ENCODE measurements at places on chromosomes 7 and 10.

DNA sequence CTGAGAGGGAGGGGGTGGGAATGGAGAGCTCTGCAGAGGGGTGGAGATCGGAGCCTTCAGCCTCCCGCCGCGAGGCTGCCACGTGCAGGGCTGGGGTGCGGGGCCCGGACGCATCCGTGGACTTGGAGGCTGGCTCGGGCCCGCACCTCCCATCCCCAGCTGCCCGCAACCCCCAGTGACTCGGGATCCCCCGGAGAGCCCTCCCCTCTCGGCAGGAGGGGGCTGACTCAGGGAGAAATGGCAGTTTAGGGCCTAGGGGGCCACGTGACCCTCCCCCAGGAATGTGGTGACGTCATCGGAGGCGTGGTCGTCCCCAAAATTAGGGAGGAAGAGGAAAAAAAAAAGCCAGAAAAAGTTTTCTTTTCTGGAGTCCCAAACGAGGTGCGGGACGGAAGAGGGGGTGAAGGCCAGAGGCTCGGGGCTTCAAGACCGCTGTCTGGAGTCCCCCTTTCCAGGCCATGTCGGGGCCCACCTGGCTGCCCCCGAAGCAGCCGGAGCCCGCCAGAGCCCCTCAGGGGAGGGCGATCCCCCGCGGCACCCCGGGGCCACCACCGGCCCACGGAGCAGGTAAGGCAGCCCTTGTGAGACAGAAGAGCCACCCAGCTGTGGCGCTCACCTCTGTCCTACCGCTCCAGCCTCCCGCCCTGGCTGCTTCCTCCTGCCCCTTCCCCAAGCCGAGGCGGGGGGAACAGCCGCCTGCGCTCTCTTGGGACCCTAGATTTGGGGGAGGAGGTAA lies at the start of gene TRIP6:
Gene TRIP6 (plus strand): TSS at position 348 of the 736 bp plus-strand sequence. CDS start 111 bp downstream, at position 459.
- peak; percentile 23 for DNase-seq

GRCh38 chr7:150745086-150745485 lies 7.9 kb downstream of the GIMAP5 start:
- DNase-seq: no peak

DNA sequence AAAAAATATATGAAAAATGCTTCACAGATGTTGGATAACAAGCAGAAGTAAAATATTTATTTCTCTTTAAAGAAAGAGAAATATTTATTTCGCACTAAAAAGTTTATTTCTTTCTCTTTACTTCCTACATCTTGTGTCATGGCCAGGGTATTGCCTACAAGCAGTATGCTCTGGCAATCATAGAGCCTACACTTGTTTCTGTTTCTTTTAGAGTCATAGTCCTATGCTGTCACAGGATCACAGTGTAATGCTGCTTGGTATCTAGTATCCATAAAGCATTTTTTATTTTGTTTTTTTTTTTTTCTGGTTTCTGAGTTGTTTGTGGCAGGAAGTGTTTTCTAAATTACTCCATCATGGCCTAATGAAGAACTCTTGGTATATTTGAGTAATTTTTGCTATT lies 116.0 kb downstream of the ATRNL1 start:
- DNase-seq: no peak

- DNase-seq: no peak
These were observed 20.7 kb downstream of the CCDC3 start for GRCh38 chr10:12980713-12981306.

GRCh38 chr7:99642027-99642426 lies 25.3 kb downstream of the ZSCAN25 start:
- no peak for DNase-seq

DNA sequence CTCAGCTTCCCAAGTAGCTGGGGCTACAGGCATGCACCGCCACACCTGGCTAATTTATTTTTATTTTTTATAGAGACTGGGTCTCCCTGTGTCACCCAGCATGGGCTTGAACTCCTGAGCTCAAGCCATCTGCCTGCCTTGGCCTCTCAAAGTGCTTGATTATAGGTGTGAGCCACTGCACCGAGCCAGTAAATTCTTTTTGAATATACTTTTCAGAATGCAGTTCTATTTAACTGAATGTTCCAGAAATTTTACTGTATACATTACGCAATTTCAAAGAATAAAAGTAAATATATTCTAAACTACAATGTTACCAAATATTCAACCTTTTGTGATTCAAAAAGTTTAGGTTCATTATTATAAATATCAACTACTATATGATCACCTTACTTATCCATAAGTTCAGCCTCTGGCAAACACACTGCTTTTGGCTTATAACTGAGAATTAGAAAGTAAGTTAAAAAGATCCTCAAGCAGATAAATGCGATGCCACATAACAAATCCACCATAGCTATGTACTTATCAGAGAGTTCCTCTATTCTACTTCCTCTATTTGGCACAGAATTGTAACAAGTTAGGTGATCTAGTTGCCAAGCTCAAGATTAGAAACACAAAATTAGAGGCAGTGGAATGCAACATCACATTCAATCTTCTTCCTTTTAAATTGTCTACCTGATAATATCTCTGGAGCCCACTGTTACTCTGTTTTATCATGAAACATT lies 118.2 kb downstream of the ANK3 start:
- DNase-seq: no peak

DNA sequence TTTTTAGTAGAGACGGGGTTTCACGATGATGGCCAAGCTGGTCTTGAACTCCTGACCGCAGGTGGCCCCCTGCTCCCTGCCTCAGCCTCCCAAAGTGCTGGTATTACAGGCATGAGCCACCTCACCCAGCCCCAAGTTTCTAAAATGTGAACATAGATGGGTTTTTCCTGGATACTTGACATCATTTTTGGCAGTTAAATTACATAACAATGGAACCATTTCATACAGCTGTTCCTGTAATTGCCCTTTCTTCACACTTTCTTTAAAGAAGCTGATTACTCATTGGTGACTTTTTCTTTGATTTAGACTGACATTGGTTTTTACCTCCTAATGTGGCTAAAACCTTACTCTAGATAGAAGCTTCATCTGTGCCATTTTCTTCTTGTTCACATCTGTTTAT lies 5.9 kb downstream of the ZKSCAN1 start:
- no peak for DNase-seq

DNA sequence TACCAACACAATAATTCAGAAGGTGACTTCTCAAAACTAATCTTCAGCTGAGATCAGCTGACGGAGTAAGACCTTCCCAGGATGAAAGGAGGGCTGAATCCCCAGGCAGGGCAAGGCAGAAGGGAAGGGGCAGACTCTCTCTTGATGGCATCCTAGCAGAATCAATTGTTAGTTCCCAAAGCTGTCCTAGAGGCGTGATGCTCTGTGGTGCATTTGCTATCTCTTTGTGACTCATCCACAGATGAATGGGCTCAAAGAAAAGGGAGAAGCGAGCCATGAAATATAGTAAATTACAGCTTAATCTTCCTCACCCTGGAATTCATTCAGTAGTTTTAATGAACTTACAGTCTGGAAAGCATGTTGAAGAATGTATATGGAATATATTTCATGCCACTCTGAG lies 37.2 kb downstream of the PDE1C start:
- no peak for DNase-seq

DNA sequence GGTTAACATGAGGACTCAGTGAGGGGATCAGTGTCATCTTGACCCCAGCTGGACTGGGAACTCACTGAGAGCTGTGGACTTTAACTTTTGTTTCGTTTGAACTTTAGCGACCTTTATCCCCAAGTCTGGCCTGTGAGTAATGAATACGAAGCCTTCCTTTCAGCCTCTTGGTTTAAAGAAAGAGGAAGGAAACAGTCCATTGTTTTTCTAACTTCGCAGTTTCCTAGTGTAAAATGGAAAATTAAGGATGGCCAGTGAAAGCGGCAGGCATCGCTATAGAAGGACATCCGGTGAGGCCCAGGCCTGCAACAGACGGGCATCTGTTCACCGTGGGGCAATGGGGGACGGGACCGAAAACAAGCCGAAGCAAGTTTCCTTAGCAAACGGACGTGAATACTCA lies 44.1 kb upstream of the ADO start:
- no peak for DNase-seq

DNA sequence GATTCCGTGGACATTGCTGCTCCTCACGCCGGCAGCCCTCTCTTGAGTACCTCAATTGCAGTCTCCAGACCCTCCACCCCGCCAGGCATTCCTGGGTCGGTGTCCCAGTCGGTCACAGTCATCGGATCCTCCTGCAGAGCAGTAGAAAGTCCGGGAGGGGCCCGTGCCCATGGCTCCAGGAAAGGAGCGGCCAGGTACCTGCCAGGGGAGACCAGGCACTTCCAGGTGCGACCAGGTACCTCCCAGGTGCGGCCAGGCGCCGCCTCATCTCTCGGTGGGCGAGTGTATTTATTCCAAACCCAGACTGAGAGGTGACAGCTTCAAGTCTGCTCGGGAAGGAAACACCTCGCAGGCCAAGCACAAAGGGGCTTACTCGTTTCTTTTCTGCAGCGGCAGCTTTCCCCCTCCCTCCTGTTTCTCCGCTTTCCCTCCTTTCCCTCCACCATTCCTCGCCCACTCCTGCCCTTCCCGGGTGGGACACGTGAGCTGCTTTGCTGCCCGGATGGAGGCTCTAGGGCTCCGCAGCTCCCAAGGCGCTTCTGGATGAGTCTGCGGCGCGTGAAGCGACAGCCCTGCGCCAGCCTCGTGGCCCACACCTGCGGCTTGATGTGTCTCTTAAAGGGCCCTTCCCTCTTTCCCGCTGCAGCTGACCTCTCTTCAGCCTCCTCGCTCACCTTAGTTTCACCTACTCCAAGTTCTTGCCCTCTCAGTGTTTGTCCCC lies 39.4 kb upstream of the AGK start:
- no peak for DNase-seq

DNA sequence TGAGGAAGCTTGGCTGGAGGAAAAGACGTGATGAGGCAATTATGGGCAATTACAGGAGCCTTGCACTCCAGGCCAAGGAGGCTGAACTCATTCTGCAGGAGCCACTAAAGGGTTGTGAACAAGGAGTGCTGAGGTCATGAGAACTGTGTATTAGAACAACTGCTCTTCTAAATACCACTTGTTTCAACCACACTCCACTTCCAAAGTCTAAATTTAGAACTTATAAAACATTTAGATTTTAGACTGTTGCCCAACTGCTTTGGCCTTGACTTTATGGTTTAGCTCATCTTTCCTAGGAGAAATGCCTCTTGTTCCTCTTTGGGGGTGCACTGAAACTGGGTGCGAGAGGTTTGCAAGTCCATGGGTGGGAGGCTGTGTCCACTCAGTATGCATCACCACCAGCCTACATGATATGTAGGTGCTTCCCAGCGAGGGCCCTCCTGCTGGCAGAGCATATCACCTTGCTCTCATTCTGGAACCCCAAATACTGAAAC lies 199.7 kb upstream of the AOAH start:
- DNase-seq: no peak

DNA sequence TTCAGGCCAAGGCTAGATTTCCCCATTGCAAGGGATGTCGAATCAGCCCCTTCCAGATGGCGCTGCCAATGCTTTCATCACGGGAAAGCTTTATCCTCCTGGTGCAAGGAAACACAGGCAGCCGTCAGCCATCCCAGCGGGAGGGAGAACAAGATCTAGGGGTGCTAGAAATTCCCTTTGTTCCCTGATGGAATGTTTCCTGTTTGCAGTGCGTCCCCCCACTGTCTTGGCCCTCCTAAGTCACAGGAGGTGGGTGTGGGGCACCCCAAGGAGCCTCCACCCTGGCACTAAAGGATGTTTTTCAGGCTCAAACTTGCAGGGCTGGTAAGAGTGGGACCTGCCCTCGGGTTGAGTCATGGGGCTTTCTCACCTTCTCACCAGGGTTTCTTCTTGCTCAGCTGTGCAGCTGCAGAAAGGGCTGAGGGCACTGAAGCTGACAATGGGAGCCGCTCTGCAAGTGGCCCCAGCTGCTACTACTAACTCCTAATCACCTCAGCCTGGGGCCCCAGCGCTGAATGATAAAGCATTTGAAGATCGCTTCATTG lies 103.6 kb downstream of the PRPF18 start:
- DNase-seq: no peak

DNA sequence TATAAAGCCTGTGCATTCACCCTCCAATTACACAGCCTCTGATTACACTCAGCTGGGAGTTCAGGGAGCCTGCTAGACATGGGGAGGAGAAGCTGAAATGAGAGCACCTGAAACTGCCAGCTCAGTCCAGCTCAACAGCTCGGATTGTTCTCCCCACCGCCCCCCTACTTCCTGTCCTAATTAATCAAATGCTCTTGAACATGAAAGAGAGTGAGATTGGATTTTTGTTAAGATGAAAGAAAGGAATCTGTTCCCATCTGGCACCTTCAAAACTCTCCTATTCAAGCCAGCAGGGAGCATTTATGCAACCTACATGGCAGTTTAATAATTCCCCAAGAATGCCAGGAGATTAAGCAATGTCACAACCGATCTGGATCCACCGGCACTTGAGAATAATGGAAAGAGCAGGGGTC lies 98.0 kb downstream of the NPSR1 start:
- no peak for DNase-seq

- no peak for DNase-seq
These were observed 662.0 kb upstream of the FOXK1 start for GRCh38 chr7:4020086-4020485.

DNA sequence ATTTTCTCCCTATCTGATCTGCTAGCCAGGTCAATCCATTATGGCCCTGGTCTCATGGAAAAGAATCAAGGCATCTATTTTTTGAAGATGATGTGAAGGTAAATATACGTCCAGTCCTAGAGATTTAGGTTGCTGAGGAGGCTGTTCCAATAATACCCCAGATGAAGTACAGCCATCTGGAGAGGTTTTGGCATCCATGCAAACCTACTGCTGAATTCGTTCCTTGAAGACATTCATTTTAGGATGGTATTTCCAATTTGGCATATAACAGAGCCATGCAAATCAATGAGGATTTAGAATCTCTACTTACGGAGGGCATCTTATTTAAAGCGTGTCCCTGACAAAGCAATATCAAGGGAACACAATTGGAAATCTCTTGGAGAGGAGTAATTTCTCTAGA lies 465.5 kb downstream of the KCNMA1 start:
- DNase-seq: no peak

DNA sequence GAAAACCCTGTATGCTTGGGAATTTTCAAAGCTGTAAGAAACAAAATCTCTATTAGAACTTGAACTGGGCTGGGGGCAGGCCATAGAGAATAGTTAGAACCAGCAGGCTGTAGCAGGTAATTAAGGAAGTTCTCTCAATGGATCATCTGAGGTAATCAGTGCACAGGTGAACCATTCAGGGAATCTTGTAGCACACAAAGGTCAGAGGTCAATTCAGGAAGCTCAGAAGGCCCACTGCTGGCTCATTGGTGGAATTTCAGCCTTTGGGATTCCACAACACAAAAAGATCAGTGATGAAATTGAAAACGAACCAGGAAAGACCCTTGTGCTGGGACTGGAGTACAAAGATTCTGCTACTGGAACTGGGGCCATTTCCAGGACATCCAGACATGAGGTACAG lies 82.0 kb downstream of the TMEM168 start:
- DNase-seq: no peak
